ENCODE measurements at places on chromosomes 7 and 10.

- no peak for DNase-seq
These were observed 80.0 kb downstream of the NEBL start for GRCh38 chr10:20817116-20817515.

GRCh38 chr10:132451506-132452215, 54.7 kb downstream of the PWWP2B start:
- no peak for DNase-seq

DNA sequence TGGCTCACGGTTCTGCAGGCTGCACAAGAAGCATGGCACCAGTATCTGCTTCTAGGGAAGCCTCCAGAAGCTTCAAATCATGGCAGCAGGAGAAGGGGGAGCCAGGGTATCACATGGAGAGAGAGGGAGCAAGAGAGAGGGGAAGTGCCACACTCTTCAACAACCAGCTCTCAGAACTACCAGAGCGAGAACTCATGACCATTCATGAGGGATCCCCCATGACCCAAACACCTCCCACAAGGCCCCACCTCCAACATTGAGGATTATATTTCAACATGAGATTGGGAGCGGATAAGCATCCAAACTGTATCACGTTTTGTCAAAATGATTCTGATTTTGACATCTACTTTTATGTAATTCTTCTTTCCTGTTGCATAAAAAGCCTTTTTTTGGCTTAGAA, 38.5 kb downstream of the CREM start:
- no peak for DNase-seq

GRCh38 chr7:131357282-131357880, 29.7 kb downstream of the MKLN1 start:
- no peak for DNase-seq

GRCh38 chr10:17228091-17229015, at the start of gene VIM:
VIM (plus strand) TSS chr10:17228241; CDS start chr10:17229423, 1,182 bp downstream.
- peak; percentile 80 for DNase-seq

- no peak for DNase-seq
These were observed 136.2 kb downstream of the WDR11 start for GRCh38 chr10:120987359-120987758.

GRCh38 chr10:57535306-57535705, 732.4 kb downstream of the IPMK start:
- no peak for DNase-seq

Measured in activated T-cell treated with anti-CD3 and anti-CD28 coated beads for 4 hours (primary cell).